ENCODE measurements at places on chromosomes 1 and 21.

- no peak for DNase-seq
These were observed 42.6 kb upstream of the LBR start for GRCh38 chr1:225470211-225471108.

DNA sequence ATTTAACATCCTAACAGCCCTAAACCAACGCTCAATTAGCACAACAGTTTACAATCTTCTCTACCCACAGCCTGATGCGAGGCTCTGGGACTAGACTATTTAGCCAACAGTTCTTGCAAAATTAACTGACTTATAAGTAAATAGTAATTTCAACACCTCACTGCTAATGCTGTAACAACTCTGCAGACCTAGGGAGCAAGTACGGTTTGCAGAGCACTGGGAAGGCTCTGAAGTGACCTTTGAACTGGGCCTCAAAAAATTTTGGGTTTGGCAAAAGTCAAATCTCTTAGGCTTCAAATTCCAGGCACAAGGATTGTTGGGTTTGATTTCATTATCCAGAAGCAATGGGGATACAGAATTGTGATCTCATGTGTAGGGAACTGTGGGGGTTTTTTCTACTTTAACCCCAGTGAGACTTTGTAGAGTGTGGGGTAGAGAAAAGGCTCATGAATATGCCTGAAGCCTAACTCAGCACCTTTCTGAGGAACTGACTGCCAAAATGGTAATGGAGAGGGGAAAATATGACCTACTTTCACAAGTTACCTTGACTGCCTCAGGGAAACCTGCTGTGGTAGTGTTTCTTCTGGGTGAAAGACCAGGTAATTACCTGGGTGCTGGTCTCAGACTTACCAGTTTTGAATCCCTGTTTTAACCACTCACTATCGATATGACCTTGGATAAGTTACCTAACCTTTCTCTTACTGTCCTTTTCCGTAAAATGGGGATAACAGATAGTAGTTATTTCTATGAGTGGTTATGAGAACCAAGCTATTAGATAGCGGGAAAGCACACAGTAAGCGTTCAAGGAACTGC, 889 bp upstream of the TXLNA start:
- no peak for DNase-seq

GRCh38 chr1:53738205-53739108, 507 bp downstream of the GLIS1 start:
- DNase-seq = no peak

DNA sequence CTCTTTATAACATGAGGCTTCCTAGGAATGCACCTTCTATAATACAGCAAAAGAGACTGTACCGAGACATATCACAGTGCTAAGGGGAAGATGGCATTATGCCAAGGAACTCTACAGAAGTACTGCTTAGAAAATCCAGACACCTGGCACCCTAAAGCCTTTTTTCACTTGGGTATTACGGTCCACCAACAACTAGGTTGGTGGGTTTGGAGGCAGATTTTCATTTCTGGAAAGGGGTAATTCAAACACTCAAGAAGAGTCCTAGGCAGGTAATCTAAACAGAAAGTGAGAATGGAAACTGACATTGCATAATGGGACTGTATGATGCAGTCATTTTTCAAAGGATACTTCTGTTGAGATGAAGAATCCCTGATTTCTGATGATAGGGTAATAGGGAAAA, 19.6 kb downstream of the SCMH1 start:
- no peak for DNase-seq

DNA sequence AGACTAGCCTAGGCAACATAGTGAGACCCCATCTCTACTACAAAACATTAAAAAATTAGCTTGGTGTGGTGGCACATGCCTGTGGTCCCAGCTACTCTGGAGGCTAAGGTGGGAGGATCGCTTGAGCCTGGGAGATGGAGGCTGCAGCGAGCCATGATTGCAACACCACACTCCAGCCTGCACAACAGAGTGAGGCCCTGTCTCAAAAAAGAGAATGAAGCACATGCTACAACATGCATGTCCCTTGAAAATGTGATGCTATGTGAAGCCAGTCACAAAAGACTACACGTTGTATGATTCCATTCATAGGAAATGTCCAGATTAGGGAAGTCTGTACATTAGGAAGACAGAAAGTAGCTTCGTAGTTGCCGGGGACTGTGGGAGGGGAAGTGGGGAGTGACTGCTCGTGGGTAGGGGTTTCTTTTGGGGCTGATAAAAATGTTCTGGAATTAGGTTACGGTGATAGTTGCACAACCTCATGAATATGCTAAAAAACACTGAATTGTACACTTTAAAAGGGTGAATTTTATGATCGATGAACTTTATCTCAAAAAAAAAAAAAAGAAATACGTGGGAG, 202.1 kb downstream of the KAZN start:
- no peak for DNase-seq

DNA sequence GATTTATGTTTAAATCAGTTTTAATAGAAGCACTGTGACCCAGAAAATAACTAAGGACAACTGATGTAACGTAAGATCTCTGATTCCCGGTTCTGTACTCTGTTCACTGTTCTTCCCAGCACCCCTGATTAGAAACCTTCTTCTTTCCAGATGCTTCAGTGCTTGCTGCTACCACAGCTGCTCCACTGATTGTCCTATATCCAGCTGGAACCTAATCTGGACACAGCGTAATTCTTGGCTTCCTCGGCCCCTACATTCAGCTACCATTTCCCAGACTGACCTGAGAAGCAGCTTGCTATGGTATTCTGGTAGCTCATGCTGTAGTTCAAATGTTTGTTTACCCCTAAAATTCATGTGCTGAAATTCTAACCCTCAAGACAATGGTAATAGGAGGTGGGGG, 302.7 kb downstream of the GRIK1 start:
- DNase-seq = no peak

GRCh38 chr1:91884459-91885212, 1.3 kb downstream of the TGFBR3 start:
- no peak for DNase-seq

DNA sequence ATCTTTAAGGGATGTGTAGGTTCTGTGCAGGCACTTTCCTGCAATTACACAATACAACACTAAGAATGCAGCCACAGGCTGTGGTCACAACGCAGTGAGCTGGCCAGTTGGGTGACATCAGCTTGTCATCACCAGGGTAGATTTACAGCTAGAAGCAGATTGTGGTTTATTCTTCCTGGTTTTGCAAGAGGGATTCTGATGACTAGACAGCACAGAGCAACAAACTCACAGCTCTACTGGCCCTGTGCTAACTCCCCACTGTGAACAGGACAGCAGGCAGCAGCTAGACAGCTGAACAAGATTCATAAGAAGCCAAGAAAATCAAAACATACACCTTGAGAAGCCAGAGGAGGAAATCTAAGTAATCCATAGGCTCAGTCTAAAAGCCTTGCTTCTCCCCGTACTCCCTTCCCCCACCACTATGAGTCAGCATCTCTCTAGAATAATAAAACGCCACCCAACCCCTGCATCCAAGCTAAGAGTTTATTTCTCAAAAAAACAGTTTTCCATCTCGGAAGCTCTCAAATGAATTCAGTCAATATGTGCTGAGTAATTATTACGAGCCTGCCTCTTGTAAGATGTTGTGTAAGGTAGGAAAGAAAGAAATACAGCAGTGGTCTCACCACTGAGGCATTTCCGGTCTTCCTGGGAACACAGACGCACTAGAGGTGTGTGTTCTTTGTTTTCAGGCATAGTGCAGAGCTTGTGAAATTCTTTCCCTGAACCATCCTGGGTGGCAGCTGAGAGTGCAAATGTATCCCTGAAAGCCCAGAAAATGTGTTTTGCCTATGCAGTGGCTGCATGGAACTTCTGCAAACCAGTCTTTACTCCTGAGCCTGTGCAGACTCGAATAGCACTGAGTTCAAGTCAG, 162.8 kb downstream of the NTPCR start:
- DNase-seq = no peak

DNA sequence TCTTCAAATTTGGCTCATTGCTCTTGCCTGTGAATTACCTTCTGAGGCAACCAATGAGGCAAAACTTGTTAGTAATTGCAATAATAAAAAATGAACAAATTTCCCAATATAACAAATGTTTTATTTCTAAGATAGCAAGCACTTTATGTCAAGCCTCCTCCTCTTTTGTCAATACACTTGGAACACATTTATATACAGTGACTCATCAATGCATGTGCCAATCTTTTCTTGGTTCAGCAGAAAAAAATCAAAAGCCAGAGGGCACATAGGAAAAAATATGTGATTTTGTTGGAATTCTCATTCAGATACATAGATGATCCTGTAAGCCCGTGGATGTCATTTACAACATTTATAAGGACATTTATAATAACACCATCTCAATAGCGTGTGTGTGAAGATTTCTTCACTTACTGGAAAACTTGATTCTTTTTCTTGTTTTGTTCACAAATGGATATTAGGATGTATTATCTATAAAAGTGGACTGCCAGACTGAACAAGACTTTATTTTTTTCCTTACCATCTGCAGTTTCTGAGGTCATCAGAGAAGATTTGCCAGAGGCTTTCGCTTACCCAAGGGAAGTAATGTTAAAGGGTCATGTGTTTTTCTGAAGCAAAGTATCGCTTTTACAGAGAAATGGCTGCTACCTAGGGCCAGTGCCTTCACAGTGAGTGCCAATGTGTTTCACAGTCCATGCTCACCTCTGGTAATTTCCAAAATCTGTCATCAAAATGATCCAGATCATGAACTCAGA, 645.7 kb upstream of the PTBP2 start:
- no peak for DNase-seq

DNA sequence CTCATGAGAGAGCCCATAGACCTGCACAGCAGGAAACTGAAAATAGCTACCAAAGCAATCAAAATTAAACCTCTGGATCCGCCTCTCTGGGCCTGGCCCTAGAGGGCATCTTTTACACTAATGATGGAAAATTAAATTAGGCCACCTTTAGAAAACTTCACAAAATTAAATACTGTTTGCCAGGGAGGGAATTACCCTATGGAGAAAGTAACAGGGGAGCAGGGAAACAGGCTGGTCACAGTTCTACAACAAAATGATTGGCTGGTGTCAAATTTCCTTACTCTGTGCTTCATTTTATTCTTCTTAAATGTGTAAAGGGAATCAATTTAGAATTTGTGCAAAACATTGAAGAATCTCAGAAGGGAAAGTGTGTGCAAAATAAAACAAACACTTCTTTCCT, 62.4 kb downstream of the SPATA46 start:
- no peak for DNase-seq

- DNase-seq = no peak
These were observed 18.0 kb downstream of the BMP8A start for GRCh38 chr1:39509360-39510009.

DNA sequence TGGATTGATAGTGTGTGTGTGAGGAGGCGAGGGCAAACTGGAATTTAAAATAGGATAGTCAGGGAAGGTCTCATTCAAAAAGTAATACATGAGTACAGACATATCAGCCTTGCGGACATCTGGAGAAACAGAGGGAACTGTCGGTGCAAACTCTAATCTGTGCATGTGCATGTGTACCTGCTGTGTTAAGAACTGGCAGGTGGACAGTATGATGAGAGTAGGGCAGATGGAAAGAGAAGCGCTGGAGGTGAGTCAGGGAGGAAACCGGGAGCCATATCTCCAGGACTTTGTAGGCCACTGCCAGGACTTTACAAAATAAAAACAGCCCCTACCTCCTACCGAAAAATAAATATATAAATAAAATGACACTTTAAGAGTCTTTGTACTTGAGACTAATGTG, 31.3 kb upstream of the MYBPHL start:
- no peak for DNase-seq

DNA sequence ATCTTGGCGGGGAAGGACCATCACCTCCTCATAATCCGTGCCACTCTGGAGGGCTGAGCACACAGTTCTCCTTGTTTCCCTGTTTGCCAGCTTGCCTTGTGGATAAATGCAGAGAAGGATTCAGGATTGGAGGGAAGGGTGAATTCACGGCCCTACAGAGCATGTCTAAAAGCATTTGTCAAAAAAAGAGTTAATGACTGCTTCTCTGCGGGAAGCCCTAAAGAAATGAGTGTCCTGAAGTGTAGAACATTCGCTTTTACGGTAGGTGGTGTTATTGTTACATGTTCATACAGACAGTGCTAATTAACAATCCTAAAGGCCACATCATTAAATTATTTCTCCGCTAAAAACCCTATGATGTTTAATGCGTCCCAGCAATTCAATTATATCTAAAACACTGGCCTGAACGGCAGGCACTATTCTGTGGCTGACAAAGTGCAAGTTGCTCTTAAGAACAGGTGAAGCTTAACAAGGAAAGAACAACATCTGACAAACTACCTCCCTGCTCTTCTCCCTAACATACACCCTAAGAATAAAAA, 112.3 kb upstream of the NFIA start:
- DNase-seq = no peak

GRCh38 chr1:27360159-27361043, 6.4 kb downstream of the MAP3K6 start:
- DNase-seq = no peak

GRCh38 chr1:59755069-59755685, 59.6 kb upstream of the HOOK1 start:
- no peak for DNase-seq

- DNase-seq = peak; percentile 17
These were observed 67.5 kb upstream of the VAMP3 start for GRCh38 chr1:7703321-7704213.

- DNase-seq = no peak
These were observed 8.8 kb downstream of the MINDY1 start for GRCh38 chr1:150997949-150998348.

- no peak for DNase-seq
These were observed 17.0 kb downstream of the TFF3 start for GRCh38 chr21:42298237-42298636.

GRCh38 chr1:100308777-100309176, 42.8 kb downstream of the RTCA start:
- DNase-seq = no peak

GRCh38 chr1:16391411-16391810, 24.4 kb downstream of the SZRD1 start:
- DNase-seq = no peak

DNA sequence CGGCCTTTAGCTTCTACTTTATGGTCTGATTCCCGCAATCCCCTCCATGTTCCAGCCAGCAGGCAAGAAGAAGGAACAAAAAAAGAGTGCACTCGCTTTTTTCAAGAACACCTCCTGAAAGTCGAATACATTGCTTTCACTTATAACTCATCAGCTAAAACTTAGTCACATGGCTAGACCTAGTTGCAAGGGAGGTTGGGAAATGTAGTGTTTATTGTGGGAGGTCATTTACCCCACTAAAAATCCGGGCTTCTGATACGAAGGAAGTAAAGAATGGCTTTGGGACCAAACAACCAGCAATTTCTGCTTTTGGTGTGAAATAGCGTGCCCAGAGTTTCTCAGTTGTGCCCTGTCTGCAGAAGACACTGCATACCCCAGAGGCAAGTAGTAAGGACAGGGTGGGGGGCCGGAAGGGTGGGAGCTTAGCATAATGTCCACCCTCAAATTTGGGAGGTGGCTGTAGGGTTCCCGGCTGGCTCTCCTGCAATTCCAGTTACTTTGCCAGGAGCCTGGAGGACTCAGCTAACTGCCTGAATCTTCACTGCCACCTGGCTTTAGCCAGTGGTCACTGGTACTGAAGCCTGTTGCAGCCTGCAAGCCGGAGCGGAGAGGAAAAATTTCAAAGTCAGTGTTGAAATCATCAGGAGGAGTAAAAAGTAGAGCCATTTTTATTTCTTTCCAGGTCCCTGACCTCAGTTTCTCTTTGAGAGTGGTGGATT, 57.7 kb upstream of the F3 start:
- no peak for DNase-seq
